ENCODE measurements at places on chromosomes 3 and 15. TPM values are rescaled to one million over a fixed set of nuclear protein-coding genes. Genes with fewer than 3 reads are reported as not detected.
A peak's percentile ranks its signal among the peaks of the same experiment; 100 is the strongest.

The WDR5B gene
- 7.2 TPM for total RNA-seq

DNA sequence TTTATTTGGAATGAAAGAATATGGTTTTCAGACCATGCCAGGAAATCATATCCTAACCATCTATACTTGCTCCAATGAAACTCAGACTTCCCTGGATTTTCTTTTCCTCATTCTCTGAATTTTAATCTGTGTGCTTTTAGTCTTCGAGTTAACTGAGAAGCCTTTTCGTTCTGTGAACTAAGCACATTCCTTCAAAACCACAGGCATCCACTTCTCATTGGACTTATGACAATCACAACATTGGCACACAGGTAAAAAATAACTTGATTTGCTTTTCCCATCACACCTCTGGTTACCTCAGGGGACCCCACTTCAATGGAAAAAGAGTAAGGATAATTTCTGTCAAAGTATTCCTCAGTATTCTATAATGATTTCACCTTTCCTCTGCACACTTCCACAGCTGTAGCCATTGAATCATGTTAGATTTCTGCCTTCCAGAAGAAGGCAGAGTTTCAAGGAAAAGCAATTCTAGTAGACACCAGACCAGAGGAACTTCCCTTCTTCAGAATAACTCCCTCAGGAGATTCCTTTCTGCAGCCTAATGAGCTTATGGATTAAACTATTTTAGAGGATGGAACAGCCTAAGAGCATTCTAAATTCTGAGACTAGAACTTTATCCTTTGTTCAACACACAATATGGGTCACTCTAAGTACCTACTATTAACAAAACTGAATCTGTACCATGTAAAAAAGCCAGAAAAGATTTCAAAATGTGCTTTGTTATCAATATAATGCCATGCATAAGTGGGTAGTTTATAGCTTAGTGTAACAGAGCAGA, 15.9 kb downstream of the COMMD2 start:
- no peak for DNase-seq

- DNase-seq, result no peak
Measured at GRCh38 chr3:115415246-115415996, 207.9 kb upstream of the GAP43 start.

- peak; percentile 76 for DNase-seq
Measured at GRCh38 chr3:197428117-197428801, 127.5 kb downstream of the BDH1 start.

- no peak for DNase-seq
Measured at GRCh38 chr3:13500133-13500885, 20.2 kb downstream of the HDAC11 start.

GRCh38 chr15:48644467-48644826, 1.1 kb downstream of the FBN1 start:
- DNase-seq, result no peak

- no peak for DNase-seq
Measured at GRCh38 chr3:80010021-80010571, 242.3 kb upstream of the ROBO1 start.
